ENCODE measurements at places on chromosomes 11 and 22. TPM values are rescaled to one million over a fixed set of nuclear protein-coding genes. Genes with fewer than 3 reads are reported as not detected.

DNA sequence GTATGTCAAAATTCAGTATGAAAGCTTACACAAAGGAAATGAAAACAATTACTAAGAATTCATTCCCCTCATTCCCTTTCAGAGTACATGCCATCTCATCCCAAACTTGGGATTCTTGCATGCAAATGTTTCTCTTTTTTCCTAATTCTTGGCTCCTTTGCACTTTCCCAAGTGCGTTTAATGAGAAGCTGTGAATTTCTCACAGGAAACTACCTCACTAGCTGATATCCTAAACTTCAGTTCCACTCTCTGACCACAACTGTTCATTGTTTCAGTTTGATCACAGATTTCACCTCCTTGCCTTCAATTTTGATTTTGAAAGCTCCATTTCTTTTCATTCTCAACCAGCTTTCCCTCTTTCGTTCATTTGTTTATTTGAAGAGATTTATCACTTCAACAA lies 5.9 kb upstream of the ARL14EP start:
- DNase-seq = no peak

Gene TOB2
- 6.3 TPM for total RNA-seq

Gene CCDC15
- 1.8 TPM for total RNA-seq

- DNase-seq = peak; percentile 72
Observed at GRCh38 chr11:101453682-101454081, 130.1 kb downstream of the TRPC6 start.

DNA sequence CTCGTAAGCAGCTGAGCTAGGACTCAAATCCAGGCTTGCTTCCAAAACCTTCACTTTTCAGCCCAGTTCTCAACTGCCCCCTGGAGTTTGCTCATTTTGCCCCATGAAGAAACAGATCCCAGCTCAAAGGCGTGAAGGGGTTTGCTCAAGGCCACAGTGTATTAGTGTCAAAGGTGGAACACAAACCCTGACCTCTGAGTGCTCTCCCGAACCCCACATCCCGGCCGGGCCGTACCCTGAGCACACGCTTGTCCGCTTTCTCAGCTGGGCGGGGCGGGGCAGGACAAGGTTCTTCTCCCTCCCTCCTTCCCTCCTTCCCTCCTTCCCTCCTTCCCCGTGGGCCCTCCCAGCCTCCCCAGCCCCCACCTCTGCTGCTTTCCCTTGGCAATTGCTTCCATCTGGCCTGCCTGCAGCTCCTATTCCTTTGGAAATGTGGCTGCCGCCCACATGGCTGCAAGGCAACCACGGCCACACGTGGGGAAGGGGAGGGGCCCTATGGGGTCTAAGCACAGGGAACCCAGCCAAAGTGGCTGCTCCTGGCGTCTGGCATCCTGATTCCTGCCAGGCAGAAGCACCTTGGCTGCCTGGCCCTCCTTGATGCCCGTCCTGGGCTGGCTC lies 4.1 kb downstream of the ST3GAL4 start:
- DNase-seq = no peak

- DNase-seq = no peak
Observed at GRCh38 chr22:34849965-34850364, 216.0 kb upstream of the ISX start.

GRCh38 chr11:80211673-80212072 lies 770.8 kb upstream of the TENM4 start:
- DNase-seq = no peak

Gene OR5AP2
- not detected for total RNA-seq

Measured in bronchial epithelial cell (primary cell).